ENCODE measurements at places on chromosomes 6 and 20. TPM values are rescaled to one million over a fixed set of nuclear protein-coding genes. Genes with fewer than 3 reads are reported as not detected.

The DDX39B gene
- 540 TPM for polyA plus RNA-seq

The GTSF1L gene
- not detected for polyA plus RNA-seq

The BMP6 gene
- polyA plus RNA-seq: 0.05 TPM

The EYA4 gene
- polyA plus RNA-seq: 0.05 TPM

The ULBP3 gene
- polyA plus RNA-seq: 16.6 TPM

The KHDRBS2 gene
- polyA plus RNA-seq: not detected

The PNPLA1 gene
- 0.32 TPM for polyA plus RNA-seq

The POPDC3 gene
- 15.9 TPM for polyA plus RNA-seq

The PRPH2 gene
- 0.01 TPM for polyA plus RNA-seq

The PDE7B gene
- polyA plus RNA-seq: 0.01 TPM

The CTSZ gene
- polyA plus RNA-seq: 138 TPM

The BHLHE23 gene
- not detected for polyA plus RNA-seq

The CST4 gene
- not detected for polyA plus RNA-seq

The PERP gene
- polyA plus RNA-seq: 525 TPM

The SCUBE3 gene
- not detected for polyA plus RNA-seq

The VSTM2L gene
- 0.75 TPM for polyA plus RNA-seq
